HAP-1 (cell line): ENCODE measurements at places on chromosomes 4 and X.

- peak; percentile 42 for DNase-seq
These were observed 626 bp upstream of the CEP135 start for GRCh38 chr4:55947912-55948725.

DNA sequence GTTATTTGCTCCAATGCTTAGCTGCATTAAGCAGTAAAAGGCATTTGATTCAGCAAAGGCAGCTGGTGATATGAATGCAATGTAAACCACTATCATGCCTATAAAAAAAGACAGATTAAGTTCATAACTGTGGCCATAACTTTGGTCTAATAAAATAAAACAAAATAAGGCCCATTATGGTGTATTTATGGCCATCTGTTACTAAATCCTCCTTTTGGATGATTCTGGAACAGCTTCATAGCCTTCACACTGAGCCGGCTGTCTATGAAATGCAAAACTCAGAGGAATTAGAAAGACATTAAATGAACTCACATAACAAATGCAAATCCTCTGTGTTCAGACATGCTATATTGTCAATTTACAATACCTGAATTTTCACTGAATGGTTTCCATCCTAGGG, 223.7 kb upstream of the FAT4 start:
- DNase-seq = peak; percentile 96

- DNase-seq = no peak
These were observed 224.1 kb downstream of the NLGN4X start for GRCh38 chrX:6004529-6004928.

DNA sequence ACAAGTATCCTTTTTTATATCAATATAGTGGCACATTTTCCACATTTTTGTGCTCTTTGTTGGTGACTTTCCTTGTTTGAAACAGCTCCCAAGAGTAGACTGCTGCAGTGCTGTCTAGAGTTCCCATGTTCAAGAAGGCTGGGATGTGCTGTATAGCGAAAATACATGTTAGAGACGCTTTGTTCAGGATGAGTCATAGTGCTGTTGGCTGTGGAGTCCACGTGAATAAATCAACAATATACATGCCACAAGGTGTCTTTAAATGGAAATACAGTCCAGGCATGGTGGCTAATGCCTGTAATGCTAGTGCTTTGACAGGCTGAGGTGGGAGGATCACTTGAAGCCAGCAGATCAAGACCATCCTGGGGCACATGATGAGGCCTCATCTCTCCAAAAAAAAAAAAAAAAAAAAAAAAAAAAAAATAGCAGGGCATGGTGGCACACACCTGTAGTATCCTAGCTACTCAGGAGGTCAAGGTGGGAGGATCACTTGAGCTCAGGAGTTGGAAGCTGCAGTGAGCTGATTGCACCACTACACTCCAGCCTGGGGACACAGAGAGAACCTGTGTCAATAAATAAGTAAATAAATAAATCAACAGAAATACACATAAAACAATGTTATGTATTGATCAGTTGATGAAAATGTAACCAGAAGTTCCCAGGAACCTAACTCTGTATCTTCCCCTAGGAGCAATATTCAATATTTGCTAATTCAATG, 256.8 kb upstream of the STS start:
- DNase-seq = no peak

DNA sequence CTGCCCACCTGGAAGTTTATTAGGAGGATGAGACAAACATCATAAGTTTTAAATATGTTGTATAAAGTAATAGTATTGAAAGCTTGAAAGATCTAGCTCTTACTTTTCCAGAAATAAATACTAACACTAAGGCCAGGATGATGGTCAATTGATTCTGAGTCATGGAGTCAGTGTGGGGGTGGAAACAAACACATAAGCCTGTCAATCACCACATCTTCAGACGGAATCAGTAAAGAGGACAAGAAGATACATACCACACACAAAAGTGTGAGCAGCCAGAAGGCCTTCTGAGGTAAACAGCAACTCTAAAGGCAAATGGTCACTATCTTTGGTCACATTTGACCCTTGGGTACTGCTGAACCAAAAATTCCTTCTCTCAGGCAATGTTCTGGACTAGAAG, 365.0 kb upstream of the RASGEF1B start:
- no peak for DNase-seq

DNA sequence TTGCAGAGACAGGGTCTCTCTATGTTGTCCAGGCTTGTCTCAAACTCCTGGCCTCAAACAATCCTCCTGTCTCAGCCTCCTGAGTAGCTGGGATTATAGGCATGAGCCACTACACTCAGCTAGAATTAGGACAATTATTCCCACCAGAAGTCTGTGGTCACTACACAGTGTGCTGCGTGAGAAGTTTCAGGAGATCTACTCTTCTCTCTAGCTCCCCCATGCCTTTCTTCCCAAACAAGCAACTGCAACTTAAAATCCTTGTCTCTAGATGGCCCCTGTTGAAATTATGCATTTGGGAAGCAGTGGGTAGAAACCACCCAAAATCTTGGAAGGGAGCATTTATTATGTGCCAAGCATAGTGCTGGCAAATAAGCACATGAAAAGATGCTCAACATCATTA, 21.1 kb upstream of the MAP7D3 start:
- no peak for DNase-seq

DNA sequence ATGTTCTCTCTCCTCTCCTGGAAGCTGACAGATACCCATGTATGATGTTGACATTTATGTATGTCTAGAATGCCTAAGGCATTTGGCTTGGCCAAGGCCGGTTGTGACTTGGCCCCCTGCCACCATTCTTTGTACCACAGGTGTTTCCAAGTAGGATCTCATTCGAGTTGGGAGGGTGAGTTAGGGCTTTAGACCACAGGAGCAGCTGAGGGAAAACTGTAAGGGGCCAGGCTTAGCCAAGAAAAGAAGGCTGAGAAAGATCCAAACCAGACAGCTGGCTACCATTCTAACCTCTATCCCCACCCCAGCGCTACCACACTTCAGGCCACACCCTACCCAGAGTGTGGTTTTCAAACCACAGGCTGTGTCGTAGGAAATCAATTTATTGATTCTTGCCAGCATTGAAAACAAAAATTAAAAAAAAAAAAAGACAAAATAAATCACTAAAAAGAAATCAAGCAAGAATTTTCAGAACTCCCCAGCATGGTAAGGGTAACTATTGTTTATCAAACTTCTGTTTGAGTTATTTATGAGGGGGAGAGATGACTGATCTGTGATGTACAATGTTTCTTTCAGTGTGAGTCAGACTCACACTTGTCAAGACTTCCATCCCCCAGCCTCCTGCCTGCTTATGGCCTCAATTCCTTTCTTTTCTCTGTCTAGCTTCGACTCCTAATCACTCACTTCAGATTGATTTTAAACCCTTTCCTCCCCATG, 9.9 kb downstream of the TMSB4X start:
- DNase-seq = no peak

DNA sequence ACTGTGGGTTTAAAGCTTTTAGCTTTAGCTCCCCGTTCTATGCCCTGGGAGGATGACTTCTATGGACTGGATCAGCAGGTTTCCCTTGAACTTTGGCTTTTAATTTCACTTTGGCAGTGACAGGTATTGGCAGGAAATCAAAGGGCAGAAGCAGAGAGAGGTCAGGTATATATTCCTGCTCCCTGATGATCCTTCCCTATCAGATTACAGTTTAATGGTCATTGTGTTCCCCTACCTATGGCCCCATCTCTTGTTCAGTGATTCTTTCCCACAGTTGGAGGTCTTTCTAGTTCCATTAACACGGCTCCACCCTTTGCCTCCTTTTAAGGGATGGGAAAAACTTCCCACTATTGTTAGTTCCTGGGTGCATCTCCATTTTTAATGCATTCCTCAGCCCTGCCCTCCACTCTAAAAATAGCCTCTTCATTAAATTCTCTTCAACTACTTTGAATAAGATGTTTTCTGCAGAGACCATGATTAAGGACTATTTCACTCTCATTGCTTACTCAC, 107.8 kb upstream of the TMEM47 start:
- no peak for DNase-seq

GRCh38 chr4:79673898-79674297, 265.9 kb upstream of the GK2 start:
- DNase-seq = no peak

DNA sequence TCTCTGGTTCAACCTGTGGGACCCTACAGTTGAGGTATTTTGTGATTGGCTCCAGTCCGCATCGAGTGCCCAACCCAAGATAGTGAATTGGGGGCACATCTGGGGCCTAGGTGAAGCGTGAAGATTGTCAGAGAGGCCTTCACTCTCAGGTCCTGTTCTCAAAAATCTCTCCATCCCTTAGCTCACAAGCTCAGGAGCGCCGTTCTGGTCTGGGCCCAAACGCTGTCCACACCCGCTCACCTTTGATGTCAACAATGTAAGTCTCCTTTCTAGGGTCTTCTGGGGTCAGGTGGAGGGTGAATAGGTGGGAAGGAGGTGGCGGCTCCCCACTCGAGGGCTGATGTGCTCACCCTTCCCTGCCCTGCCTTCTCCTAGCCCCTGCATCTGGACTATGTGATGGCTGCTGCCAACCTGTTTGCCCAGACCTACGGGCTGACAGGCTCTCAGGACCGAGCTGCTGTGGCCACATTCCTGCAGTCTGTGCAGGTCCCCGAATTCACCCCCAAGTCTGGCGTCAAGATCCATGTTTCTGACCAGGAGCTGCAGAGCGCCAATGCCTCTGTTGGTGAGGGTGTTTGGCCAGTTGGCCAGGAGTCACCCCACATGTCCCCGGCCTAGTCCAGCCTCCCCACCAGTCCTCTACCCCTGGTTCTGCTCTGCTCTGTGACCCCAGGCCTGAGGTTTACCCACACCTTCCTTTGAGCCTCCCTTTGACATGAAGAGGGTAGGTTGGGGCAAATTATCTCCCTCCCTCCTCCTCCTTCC, 7.6 kb upstream of the CDK16 start:
- no peak for DNase-seq

DNA sequence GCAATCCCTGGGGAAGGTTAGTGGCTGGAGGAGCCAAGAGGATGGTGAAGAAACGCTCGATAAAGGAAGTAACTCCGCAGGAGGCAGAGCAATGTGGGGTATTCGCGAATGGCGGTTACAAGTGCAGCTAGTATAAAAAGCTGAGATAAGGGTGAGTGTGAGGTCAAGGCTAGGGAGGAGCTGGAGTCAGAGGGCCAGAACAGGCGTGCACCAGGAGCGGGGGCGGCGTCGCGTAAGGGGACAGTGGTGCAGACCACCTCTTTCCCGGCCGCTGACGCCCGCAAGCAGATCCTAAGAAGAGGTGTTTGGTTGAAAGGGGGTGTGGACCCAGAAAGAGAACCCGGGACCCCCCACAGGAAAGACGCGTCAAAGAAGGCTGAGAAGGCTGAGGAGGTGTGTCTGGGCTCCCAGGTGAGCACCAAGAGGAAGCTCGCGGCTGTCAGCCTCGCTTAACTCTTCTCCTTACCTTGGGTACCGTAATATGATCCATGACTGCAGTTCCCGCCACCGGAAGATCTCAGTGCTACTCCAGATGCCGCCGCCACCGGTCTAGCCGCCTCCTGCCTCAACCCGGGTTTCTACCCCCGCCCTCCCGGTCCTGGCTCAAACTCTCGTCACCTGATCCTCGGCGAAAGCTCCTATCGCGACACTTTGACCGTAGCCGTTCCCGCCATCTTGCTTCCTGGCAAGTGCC, at the start of gene MTMR8:
MTMR8 (minus strand) TSS at position 579 of the 694 bp plus-strand sequence; CDS start at position 490, 89 bp downstream.
- DNase-seq = peak; percentile 86

DNA sequence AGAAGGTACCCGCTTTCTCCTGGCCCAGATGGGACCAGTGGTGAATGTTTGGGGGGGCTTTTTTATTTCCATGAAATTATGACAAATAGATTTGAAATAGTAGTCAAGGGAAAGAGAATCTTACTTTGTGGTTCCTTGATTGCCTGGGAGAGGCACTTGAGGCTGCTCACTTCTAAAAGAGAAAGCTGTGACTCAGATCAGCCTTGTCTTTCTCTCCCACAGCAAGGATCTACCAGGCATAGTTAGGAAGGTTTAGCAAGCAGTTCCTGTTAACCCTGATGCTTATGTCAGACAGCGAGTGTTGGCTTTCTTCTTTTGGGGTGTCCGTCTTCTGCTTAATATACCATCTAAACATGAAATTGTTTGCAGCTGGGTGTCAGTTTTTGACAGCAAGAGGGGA, 114.5 kb downstream of the TSPAN7 start:
- no peak for DNase-seq

GRCh38 chr4:64718091-64718490, 308.8 kb upstream of the TECRL start:
- DNase-seq = peak; percentile 11

GRCh38 chrX:526295-527224, 104.0 kb upstream of the SHOX start:
- no peak for DNase-seq

DNA sequence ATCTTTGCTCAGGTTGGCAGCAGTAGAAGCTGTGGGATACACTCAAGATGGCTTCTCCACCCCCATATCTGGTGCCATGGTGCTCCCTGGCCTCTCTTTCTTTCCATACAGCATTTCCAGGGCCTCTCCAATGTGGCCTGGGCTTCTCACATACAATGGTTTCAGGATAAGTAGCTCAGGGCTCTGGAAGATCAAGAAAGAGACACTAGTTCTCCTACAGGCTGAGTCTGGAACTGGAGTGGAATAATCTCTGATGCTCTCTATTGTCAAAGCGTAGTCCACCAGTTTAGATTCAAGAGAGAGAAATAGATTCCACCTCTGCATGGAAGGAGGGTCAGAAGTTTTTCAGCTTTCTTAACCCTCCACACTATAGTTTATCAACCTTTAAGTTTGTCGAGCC, 138.2 kb upstream of the AADAT start:
- no peak for DNase-seq

- DNase-seq = no peak
These were observed 19.6 kb upstream of the SOD3 start for GRCh38 chr4:24775750-24776149.

DNA sequence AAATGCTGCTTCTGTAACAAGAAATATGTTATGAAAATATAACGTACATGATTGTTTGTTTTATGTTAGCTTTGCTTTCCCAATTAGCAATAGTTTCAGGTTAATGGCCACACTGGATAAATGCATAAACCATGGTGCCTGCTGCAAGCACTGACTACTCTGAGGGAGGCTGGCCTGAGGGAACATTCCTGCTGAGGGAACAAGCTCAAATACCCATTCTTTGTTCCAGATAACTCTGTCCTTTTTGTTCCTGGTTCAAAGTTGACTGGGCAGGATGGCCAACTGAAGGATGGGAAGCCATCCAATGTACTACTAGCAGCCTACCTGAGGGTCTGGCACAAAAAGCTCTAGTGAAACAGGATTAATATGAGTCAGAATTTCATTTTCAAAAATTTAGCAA, 37.5 kb downstream of the NUP62CL start:
- DNase-seq = no peak

DNA sequence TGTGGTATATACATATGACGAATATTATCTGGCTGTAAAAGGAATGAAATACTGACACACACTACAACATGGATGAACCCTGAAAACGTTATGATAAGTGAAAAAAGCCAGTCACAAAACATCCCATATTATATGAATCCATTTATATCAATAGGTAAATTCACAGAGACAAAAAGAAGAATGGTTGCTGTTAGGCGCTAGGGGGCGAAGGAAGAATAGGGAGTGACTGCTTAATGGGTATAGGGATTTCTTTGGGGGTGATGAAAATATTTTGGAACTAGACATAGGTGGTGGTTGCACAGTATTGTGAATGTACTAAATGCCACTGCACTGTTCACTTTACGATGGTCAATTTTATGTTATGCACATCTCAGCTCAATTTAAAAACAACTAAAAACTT, 96.4 kb upstream of the EGFL6 start:
- DNase-seq = no peak

- DNase-seq = peak; percentile 91
These were observed 13.0 kb downstream of the RGN start for GRCh38 chrX:47091149-47091775.

GRCh38 chr4:160928482-160928881, 1235.3 kb downstream of the FSTL5 start:
- no peak for DNase-seq

GRCh38 chr4:98932539-98932938, 3.6 kb upstream of the EIF4E start:
- DNase-seq = no peak

- no peak for DNase-seq
These were observed 44.2 kb downstream of the GBA3 start for GRCh38 chr4:22736912-22737311.
